ENCODE measurements at places on chromosomes 1 and 21. TPM values are rescaled to one million over a fixed set of nuclear protein-coding genes. Genes with fewer than 3 reads are reported as not detected.

HPCA gene
- 2.0 TPM for total RNA-seq

ODR4 gene
- total RNA-seq = 25.9 TPM

NBPF6 gene
- total RNA-seq = 0.33 TPM

TTC3 gene
- 249 TPM for total RNA-seq

S100A3 gene
- total RNA-seq = 2.2 TPM

DNAJC28 gene
- 3.0 TPM for total RNA-seq

KCNT2 gene
- 3.0 TPM for total RNA-seq

ZMPSTE24 gene
- total RNA-seq = 48.3 TPM

GABRD gene
- total RNA-seq = not detected

DNA sequence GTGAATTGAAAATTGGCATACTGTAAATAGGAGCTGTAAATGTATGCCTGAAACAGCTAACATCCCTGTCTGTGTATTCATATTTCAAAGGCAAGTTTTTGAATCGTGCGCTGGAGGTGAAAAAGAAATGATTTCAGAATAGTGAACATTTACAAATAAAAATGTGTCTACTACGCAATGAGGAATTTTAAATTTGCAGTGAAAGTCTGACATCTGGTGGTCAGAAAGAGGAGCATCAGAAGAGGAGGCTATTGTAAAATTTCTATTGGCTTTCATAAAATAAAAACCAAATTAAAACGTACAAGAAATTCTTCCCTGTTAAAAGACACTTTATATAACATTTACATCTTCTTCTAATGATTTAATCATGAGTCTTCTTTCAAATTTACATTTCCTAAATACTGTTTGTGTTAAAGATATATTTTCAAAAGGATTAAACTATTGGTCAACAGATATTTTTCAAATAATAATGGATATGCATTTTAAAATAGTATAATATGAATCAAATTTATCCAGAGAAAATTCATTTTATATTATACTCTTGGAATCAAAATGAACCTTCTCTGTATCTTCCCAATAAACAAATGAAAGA lies 113.7 kb upstream of the RRP15 start:
- no peak for DNase-seq

DNA sequence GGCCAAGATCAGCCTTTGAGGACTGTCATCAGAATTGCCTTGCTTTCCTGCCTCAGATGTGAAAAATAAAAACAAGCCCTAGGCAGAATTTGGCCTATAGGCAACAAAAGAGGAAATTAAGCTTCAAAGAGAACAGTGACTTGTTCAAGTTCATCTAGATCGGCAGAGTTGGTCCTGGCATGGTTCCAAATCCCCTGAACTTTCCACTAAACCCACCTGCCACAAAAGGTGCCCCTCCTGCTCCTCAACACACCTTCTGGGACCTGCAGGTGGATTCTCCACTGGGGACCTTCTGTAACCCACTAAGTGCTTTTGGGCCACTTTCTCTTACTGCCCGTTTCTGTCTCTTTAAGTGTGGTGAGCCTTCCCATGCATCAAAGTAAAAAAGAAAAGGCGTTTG lies 42.5 kb upstream of the LRRN2 start:
- DNase-seq = no peak

DNA sequence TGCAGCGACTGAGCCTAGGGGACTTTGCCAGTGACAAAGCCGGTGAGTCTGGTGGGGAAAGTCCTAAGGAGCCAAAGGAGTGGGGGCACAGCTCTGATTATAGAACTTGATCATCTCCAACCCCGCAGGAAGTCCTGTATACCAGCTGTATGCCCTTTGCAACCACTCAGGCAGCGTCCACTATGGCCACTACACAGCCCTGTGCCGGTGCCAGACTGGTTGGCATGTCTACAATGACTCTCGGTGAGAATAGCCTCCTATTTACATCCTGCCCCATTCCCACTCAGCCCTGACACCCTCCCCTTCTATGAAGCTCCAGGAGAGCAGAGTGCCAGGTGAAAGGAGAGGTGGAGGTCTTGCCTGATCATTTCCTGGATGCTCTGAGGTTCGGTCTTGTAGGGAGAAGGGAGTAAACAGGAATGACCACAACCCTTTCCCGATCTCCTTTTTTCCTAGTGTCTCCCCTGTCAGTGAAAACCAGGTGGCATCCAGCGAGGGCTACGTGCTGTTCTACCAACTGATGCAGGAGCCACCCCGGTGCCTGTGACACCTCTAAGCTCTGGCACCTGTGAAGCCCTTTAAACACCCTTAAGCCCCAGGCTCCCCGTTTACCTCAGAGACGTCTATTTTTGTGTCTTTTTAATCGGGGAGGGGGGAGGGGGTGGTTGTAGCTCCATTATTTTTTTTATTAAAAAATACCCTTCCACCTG lies 1.2 kb upstream of the PPOX start:
- DNase-seq = no peak

DNA sequence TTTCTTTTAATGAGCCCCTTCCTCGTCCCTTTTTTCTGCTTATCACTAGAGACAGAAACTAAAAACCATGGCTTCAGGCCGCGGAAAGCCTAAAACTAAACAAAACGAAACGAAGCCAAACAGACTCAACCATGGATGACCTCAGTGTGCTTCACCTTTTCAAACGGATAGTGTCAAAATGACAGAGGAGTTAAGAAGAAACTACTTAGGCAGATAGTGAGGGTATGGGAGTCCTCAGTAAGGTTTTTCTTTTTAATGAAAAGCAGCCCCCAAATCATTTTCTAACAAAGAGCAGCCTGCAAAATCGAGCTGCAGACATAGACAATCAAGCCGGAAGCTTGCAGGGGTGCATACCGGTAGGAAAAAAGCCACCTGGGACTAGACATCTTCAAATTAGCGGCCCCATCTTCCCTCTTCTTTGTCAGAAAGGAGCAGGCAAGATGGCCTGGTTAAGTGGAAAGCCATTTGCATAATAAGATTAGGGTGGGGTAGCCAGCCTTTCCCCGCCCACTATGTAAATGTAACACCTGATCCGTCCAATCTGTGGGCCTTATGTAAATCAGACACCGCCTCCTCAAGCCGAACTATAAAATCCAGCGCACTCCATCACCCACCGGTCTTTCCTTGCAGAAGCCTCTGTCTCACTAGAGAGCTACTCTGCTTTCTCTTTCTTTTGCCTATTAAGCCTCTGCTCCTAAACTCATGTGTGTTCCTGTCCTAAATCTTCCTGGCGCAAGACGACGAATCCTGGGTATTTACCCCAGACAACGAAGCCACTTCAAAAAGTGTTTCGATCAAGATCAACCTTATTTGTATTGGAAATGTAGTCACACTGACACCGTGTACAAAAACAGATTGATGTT lies 6.2 kb upstream of the ERO1B start:
- DNase-seq = no peak

DNA sequence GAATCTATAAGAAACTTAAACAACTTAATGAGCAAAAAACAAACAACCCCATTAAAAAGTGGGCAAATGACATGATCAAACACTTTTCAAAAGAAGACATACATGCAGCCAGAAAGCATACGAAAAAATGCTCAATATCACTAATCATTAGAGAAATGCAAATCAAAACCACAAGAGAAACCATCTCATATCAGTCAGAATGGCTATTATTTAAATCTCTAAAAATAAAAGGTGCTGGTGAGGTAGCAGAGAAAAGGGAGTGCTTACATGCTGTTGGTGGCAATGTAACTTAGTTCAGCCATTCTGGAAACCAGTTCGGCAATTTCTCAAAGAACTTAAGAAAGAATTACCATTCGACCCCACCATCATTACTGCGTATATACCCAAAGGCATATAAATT lies 147.7 kb downstream of the FAF1 start:
- no peak for DNase-seq

- no peak for DNase-seq
Observed at GRCh38 chr1:71228241-71228640, 147.4 kb upstream of the ZRANB2 start.

DNA sequence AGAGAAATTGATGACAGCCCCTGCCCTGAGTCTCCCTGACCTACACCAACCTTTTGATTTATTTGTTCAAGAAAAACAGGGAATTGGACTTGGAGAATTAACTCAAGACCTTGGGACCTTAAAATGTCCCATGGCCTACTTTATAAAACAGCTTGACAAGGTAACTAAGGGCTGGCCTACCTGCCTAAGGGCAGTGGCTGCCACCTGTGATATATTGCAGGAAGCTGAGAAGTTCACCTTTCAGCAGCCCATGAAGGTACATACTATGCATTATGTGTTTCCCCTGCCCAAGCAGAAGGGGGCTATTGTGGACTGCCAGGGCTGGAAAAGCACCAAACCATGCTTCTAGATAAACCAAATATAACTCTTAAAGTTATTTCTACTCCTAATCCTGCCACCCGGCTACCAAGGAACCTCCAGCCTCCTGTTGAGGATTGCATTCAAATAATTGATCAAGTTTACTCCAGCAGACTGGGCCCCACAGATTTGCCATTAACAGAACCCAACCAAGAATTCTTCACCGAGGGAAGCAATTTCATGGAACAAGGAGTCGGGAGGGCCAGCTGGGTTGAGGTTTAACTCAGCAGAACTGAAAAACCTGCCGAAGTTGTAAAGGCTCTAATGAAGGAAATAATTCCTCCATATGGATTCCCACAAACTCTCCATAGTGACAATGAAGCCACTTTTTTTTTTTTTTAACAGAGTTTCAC lies 28.2 kb downstream of the LACTBL1 start:
- no peak for DNase-seq

DNA sequence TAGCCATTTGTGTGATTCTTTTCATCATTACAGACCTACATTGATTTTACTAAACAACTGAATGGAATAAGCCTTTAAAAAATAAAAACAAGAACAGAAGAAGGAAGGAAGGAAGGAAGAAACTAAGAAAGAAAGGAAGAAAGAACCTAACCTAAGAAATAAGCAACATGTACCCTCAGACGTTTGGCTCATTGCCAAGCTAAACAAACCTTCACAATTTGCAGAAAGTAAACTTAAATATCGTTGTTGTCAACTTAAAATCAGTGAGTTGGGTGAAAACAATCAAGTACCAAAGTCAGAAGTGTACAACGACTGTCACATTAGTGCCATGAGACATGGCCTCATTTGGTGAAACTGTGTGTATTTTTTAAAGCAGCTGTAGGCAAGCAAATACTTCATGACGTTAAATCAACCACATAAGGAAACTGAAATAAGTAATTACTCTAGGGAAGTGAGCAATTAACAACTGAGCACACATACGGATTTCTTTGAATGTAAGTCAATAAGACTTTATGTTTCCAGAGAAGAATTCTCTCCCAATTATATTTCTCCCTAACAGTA lies 313.1 kb upstream of the TMPRSS15 start:
- no peak for DNase-seq

DNA sequence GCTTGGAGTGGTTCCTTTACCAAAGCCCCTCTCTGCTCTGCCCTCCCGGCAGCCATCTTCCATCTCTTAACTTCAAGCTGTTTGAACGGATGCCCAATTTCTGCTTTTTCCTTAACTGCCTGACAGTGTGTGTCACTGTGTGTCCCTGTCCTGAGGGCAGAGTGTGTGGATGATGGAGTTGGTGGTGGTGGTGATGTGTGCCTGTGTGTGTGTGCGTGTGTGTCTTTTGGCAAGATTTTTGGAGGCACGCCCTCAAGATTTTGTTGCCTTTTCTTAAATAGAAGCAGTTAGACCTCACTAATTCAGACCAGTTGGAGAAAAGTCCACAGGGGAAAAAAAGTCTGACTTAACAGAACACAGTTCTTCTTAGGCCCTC lies 30.3 kb downstream of the SERTAD4 start:
- no peak for DNase-seq

DNA sequence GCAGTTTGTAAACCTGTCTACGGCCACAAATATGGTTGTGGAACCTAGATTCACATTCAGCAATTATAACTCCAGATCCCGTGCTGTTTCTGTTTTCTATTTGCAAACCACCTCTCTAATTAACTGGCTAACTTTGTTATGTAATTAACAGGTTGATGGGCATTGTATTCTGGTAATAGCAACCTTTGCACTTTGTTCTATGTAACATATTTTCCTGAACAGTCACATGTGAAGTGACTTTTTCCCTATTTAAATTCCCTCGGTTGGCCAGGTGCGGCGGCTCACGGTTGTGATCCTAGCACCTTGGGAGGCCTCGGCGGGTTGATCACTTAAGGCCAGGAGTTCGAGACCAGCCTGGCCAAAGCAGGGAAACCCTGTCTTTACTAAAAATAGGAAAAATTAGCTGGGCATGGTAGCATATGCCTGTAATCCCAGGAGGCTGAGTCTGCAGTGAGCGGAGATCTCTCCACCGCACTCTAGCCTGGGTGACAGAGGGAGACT lies 1.4 kb downstream of the ACADM start:
- no peak for DNase-seq

- DNase-seq = no peak
Observed at GRCh38 chr1:1573843-1574720, 581 bp downstream of the SSU72 start.

DNA sequence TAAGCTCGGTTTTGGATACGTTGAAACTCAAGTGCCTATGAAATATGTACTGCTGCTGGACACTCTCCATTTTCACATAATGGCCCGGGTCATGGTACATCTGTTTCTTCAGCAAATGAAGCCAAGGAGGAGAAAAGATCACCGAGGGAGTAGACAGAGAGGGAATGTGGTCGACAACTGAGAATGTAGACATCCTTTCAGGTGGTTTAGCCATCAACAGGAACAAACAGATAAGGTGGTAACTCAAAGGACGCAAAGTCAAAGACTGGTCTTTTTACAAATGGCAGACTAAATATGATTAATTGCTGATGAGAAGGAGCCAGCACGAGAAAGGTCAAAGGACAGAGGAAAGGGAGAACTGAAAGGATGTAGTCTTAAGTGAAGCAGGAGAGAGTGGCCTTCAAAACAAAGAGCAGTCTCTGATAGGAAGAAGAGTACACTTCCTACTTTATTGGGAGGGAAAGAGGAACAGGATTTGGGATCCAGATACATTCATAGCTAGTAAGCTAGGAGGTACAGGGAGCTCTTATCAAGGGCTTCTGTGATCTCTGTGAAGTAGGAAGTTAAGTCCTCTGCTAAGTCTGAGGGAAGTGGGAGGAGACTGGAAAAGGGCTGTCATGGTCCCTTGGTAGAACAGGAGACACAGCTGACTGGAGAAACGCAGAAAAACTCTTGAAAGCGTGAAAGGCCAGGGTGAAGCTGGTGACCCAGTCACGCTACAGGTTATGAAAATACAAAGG lies 28.3 kb downstream of the NUP133 start:
- DNase-seq = no peak

DNA sequence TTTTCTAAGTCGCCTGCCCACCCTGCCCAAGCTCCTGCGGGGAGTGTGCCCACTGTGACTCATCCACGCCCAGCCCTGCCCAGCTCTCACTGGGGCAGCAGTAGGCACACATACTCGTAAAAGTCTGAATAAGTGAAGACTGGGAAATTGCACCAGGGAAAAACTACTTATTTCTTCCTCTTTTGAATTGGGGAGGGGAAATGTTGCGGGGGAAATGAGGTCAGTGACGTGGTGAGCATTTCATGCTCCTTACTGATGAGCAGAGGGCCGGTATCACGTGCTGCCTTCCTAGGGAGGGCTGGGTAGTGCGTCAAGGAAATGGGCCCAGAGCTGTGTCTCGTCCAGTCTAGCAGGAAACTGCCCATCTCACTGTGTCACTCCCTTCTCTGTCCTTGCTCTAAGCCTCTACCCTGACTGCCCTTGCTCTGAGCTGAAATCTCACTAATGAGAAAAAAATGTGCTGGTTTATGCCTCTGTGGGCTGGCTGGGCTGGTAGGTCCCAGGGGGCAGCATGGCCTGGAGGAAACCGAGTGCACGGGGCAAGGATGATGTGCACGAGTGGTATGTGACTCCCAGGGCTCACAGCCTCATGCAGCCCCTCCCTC lies 13.5 kb upstream of the TNFRSF1B start:
- DNase-seq = no peak
